ENCODE measurements at places on chromosomes 12 and 14.

GRCh38 chr14:81485781-81486180 lies 47.9 kb downstream of the SEL1L start:
- no peak for DNase-seq

DNA sequence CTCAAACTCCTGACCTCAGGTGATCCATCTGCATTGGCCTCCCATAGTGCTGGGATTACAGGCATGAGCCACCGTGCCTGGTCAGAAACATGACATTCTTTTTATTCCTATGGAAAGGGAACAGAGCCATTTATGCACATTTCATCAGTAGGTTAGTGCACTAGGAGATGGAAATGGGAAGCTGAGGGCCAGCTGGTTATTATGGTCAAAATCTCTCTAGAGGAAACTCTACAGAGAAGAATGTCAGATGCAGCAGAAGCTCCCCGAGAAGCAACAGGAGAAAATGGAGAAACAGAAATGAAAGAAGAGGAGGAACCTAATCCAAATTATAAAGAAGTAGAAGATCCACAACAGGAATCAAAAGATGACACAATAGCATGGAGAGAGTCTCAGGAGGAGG lies 2.7 kb downstream of the CFAP251 start:
- DNase-seq = no peak

GRCh38 chr12:72018036-72018435 lies 79.4 kb downstream of the TPH2 start:
- DNase-seq = no peak

DNA sequence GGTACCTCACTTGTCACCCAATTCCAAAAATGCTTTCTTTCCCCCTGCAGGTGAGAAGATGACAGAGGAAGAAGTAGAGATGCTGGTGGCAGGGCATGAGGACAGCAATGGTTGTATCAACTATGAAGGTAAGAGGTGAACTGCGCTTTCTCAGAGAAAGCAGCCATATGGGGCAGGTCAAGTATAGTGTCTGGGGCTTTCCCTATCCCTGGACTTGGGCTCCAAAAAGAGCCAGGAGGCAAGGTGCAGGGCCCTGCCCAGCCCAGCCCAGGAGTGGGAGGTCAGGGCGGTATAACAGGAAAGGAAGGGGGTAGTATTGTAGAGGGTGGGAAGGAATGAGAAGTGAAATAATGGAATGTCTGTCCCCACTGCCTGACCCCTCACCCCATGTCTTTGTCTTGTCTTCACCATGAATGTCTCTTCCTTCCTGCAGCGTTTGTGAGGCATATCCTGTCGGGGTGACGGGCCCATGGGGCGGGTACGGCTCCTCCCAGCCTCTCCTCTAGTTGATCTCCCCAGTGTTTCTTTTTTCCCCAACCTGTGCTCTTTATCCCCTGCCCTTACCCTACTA lies 2.1 kb downstream of the MYL6 start:
- peak; percentile 67 for DNase-seq

DNA sequence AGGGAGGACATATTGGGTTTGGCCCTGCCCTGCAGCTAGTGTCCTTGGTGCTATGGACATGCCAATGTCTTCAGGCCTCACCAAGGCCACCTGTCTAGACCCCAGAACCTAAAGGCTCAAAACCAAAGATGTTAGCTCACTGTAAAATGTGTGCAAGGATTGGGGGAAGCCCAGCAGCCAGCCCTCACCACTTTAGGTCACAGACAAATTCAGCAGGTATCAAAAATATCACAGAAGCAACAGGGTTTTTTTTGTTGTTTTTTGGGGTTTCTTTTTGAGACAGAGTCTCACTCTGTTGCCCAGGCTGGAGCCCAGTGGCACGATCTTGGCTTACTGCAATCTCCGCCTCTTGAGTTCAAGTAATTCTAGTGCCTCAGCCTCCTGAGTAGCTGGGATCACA lies 29.0 kb upstream of the NINJ2 start:
- DNase-seq = no peak

GRCh38 chr12:124646385-124647230 lies 79.2 kb upstream of the NCOR2 start:
- peak; percentile 74 for DNase-seq

- DNase-seq = no peak
Measured at GRCh38 chr12:117202556-117202955, 12.3 kb upstream of the FBXO21 start.

GRCh38 chr12:63149909-63150712 lies 890 bp downstream of the AVPR1A start:
- DNase-seq = peak; percentile 10

- no peak for DNase-seq
Measured at GRCh38 chr14:63266106-63266505, 52.6 kb downstream of the GPHB5 start.

- DNase-seq = no peak
Measured at GRCh38 chr12:109016016-109016415, 4.9 kb downstream of the SVOP start.

DNA sequence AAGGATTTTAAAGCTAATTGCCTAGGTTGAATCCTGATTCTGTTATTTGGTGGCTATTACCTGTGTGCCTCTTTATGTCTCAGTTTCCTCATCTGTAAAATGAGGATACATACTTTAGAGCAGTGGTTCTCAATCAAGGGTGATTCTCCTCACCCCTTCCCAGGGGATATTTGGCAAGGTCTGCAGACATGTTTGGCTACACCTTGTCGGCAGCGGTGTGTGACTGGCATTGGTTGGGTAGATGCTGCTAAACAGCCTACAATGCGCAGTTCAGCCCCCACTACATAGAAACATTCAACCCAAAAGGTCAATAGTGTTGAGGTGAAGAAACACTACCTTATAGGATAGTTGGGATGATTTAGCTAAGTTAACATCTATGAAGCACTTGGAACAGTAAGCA lies 23.4 kb downstream of the LDHB start:
- no peak for DNase-seq

GRCh38 chr14:88422919-88423650 lies 37.6 kb downstream of the SPATA7 start:
- DNase-seq = no peak

- DNase-seq = no peak
Measured at GRCh38 chr12:94769047-94769420, 118.7 kb upstream of the TMCC3 start.

DNA sequence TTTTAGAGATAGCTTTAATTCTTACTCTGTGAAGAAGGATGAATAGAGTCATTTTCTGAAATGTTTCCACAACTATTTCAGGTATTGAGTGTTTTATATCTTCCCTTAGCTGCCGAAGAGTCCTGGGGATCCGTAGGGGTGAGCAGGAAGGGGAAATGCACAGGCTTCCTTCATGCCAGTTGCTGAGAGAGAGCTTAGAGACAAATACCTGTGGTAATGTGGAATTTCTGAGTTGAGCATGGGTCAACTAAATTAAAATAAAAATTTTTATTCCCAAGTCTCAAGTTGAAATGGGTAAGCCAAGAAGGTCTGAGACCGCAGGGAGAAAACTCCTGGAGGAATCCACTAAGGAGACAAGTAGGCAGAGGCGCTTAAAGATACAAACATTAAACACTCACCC lies 185.7 kb downstream of the DAD1 start:
- DNase-seq = no peak

GRCh38 chr12:46830731-46831334 lies 5.0 kb upstream of the SLC38A4 start:
- peak; percentile 10 for DNase-seq

- DNase-seq = no peak
Measured at GRCh38 chr12:81079280-81080076, 1.6 kb downstream of the ACSS3 start.
